ENCODE measurements at places on chromosomes 4 and X. TPM values are rescaled to one million over a fixed set of nuclear protein-coding genes. Genes with fewer than 3 reads are reported as not detected.

MMRN1 gene
- 35.3 TPM for total RNA-seq

CAMK2D gene
- total RNA-seq, result 98.2 TPM

UBA1 gene
- 135 TPM for total RNA-seq

ARSH gene
- total RNA-seq, result not detected

GRCh38 chr4:73021634-73022033 lies 47.9 kb downstream of the COX18 start:
- H3K4me1 ChIP-seq, result no peaks in the 10 kb centered on the region
- no peak overlapping the region for H3K4me3 ChIP-seq
- no peak overlapping the region for H3K27ac ChIP-seq
- H3K36me3 ChIP-seq, result no peaks in the 10 kb centered on the region
- no peaks in the 10 kb centered on the region for H3K27me3 ChIP-seq

DNA sequence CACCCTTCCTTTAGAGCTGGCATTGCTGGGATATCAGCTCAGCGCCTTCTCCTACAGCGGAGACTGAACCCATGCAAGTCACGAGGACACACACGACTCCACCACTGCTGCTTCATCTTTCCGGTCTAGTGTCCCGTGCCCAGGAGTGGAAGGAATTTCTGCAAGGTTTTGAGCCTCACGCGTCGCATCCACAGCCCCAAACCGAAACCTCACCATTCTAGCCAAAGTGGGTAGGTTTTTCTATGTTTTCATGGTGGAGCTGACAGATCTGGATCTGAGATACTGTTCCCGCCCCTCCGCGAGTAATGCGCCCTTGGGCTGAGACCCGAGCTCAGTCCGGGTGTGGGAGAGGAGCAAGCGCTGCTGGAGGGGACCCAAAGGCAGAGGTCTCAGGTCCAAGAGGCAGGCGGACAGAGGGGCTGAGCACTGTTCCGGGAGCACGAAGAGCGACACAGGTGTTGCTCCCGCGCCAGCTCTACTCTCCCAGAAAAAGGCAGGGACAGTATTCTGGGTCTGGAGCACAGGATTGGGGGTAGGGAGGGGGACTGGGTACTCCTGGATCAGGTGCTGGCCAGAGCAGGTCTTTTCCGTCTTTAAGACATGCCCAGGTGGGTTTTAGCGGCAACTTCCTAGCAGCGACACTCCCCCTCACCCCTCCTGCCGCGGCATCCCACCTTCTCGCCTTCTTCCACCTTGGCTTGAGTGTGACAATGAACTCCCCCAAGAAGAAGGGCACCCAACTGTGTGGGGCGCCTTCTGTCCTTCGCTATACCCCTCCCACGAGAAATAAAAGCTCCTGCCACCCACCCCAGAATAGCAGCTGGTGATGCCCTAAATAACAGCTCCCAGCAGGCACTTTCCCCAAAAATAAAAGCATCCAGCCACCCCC lies 1.8 kb downstream of the EPHA5 start:
- peaks cover 6% of the 10 kb centered on the region for H3K27me3 ChIP-seq
- DNase-seq, result peak; percentile 24
- H3K36me3 ChIP-seq, result no peaks in the 10 kb centered on the region
- no peaks in the 10 kb centered on the region for H3K4me1 ChIP-seq
- H3K27ac ChIP-seq, result no peak overlapping the region
- H3K4me3 ChIP-seq, result no peak overlapping the region

- no peak overlapping the region for H3K27ac ChIP-seq
- H3K4me3 ChIP-seq, result no peak overlapping the region
- H3K27me3 ChIP-seq, result no peaks in the 10 kb centered on the region
- no peaks in the 10 kb centered on the region for H3K4me1 ChIP-seq
- DNase-seq, result no peak
- H3K36me3 ChIP-seq, result no peaks in the 10 kb centered on the region
These were observed 466.7 kb downstream of the GASK1B start for GRCh38 chr4:157706155-157706554.

- no peak overlapping the region for H3K4me3 ChIP-seq
- H3K4me1 ChIP-seq, result peaks cover 2% of the 10 kb centered on the region
- H3K27me3 ChIP-seq, result no peaks in the 10 kb centered on the region
- DNase-seq, result peak; percentile 63
- peak overlapping the region; percentile 88 for H3K27ac ChIP-seq
These were observed 79.4 kb downstream of the SYNPO2 start for GRCh38 chr4:118968005-118968404.

DNA sequence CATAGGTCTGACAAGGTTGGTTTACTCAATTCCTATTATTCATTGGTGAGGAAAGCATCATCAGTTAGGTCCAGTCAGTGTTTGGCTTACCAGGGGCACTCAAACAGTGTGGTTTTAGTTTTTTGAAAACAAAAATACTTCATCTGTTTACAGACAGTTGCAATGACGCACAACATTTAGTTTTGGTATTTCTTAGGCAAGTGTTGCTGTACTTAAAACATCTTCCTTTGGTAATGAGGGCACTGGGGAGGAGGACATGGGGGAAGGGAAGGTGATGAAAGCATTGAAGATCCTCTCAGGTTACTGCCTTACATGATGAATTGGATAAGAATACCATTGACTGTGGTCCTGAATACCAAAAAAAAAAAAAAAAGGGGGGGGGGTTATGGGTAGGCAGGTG lies 93.7 kb upstream of the MAOA start:
- no peaks in the 10 kb centered on the region for H3K4me1 ChIP-seq
- no peaks in the 10 kb centered on the region for H3K36me3 ChIP-seq
- no peak for DNase-seq
- no peak overlapping the region for H3K4me3 ChIP-seq

DNA sequence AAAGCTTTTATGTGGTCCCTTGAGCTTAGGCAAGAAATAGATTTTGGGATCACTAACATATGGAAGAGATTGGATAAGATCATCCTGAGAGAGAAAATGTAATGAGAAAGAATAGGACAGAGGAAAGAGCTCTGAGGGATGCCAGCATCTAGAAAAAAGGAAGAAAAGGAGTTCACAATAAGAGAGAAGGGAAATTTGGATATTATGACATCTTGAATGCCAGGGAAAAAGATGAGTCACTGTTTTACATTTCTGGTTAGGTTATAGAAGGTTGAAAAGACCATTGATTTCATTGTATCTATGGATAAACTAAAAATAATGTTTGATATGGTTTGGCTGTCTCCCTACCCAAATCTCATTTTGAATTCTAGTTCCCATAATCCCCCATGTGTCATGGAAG lies 208.5 kb downstream of the MAD2L1 start:
- no peaks in the 10 kb centered on the region for H3K4me1 ChIP-seq
- no peak overlapping the region for H3K27ac ChIP-seq
- H3K27me3 ChIP-seq, result no peaks in the 10 kb centered on the region
- H3K36me3 ChIP-seq, result no peaks in the 10 kb centered on the region
- H3K4me3 ChIP-seq, result no peak overlapping the region

DNA sequence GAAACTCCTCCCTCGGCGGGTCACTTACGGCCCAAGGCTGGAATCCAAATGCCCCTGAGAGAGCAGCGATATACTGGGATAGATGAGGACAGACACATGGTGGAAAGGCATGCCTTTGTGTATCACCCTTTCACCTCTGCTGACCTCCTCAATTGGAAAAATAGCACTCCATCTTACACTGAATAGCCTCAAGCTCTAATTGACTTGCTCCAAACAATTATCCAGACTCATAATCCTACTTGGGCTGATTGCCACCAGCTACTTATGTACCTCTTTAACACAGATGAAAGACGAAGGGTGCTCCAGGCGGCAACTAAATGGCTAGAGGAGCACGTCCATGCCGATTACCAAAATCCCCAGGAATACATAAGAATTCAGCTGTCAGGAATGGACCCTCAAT lies 1142.2 kb downstream of the ARAP2 start:
- no peaks in the 10 kb centered on the region for H3K4me1 ChIP-seq
- no peaks in the 10 kb centered on the region for H3K36me3 ChIP-seq
- no peak overlapping the region for H3K4me3 ChIP-seq
- no peak overlapping the region for H3K27ac ChIP-seq
- DNase-seq, result no peak

DNA sequence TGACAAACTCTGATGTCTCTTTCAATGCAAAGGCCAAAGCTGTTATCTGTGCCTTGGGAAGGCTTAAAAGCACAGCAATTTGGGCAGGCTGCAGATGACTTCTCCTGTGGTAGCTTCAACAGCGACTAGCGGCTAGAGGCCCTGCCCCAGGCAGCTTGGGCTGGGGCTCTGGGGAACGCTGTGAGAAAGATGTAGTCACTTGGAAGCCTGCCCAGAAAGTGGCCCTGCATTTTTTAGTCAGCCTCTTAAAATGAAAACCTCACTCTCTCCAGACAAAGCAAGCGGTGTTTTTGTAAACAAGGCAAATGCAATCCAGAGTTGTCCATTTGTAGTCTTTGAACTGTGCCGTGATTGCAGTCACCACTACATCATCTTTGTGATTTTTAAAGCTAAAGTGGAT lies 27.5 kb downstream of the PCYT1B start:
- no peaks in the 10 kb centered on the region for H3K36me3 ChIP-seq
- H3K4me3 ChIP-seq, result no peak overlapping the region
- peaks cover 7% of the 10 kb centered on the region for H3K4me1 ChIP-seq
- DNase-seq, result peak; percentile 75
- no peak overlapping the region for H3K27ac ChIP-seq

DNA sequence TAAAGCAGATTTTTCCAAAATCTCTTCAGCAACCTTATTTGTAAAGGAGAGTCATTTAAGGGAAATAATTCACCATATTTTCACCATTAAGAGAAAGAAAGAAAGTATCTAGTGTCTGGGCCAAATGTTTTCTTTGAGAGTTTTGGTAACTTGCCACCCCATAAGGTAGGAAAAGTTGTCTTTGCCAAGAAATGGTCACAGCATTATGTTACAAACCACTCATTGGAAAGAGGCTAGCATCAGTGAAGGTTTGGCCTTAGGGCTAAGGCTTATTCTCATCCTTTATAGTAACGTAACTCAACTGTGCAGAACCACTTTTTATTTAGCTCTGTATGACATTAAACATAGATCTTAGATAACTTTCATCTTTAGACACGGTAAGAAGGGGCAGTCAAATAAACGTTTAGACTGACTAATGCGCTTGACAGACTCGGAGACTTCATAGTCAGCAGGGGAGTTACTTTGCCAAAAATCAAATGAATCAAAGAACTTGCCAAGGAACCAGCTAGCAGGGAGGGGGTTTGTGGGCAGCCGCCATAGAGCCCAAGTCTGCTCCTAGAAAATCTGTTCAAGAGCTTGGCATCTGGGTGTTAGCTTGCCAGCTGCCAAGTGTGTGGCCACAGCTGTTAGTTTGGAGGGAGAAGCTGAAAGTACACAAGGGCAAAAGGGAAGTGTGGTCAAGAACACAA lies 182.8 kb upstream of the GRID2 start:
- no peaks in the 10 kb centered on the region for H3K36me3 ChIP-seq
- H3K4me1 ChIP-seq, result no peaks in the 10 kb centered on the region
- no peak overlapping the region for H3K4me3 ChIP-seq
- no peaks in the 10 kb centered on the region for H3K27me3 ChIP-seq

GRCh38 chrX:16999275-16999674 lies 52.8 kb downstream of the REPS2 start:
- no peak overlapping the region for H3K27ac ChIP-seq
- no peaks in the 10 kb centered on the region for H3K4me1 ChIP-seq
- H3K27me3 ChIP-seq, result peaks cover 40% of the 10 kb centered on the region
- H3K4me3 ChIP-seq, result no peak overlapping the region

DNA sequence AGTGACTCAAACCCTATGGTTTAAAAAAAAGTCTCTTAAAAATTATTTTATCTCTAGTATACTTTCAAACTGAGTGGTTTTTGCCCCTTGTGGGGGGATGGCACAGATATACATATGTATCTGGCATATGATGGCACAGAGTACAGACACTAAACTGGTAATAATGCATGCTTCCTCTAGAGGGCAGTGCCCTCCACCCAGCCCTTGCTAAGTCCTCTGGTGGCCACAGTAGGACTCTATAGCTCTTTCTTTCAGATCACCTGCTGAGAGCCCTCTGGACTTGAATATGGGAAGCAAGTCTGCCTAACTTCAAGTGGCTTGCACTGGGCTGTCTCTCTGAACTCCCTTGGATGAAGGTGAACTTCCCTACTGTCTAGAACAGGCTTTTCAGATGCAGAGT lies 66.3 kb downstream of the TSPAN7 start:
- no peak for DNase-seq
- peaks cover 9% of the 10 kb centered on the region for H3K27me3 ChIP-seq
- H3K4me1 ChIP-seq, result no peaks in the 10 kb centered on the region
- no peaks in the 10 kb centered on the region for H3K36me3 ChIP-seq
- H3K4me3 ChIP-seq, result no peak overlapping the region

DNA sequence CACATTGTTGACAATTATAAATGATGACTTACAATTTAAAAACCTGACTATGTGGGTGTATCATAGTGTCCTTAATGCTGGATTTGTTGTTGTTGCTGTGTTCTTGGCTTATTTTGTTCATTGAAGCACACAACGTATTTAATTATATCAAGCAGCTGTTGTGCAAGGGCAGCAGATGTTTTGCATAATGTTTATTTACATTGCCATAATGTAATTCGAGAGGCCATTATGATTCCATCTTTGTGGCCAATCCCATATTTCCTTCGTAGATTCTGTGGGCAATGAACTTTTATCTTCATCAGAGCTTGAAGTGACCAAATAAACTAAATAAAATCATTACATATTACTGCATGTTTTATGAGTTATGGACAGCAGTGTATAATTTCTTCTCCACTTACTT lies 422.6 kb upstream of the GALNTL6 start:
- no peak overlapping the region for H3K4me3 ChIP-seq
- H3K27me3 ChIP-seq, result no peaks in the 10 kb centered on the region
- peak; percentile 92 for DNase-seq
- H3K27ac ChIP-seq, result no peak overlapping the region
- no peaks in the 10 kb centered on the region for H3K36me3 ChIP-seq
- no peaks in the 10 kb centered on the region for H3K4me1 ChIP-seq

DNA sequence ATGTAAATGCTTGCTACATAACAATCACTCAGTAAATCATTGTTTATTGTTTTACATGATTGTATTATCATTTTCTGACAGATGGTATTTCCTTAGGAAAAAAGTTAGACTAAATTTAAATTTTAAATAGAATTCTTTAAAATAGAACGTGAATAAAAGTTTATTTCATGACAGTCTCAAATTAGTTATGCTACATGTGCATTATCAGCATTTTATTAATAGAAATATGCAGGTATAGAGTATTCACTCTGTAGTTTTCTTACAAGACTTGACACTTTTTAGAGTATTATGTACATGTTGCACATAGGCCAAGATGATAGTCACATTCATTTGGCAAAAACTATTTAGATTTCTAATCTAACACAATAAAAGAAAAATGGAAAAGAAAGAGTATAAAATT lies 213.3 kb upstream of the SPRY1 start:
- no peaks in the 10 kb centered on the region for H3K4me1 ChIP-seq
- H3K36me3 ChIP-seq, result no peaks in the 10 kb centered on the region
- no peak overlapping the region for H3K27ac ChIP-seq
